ENCODE measurements at places on chromosomes 2 and 18.

DNA sequence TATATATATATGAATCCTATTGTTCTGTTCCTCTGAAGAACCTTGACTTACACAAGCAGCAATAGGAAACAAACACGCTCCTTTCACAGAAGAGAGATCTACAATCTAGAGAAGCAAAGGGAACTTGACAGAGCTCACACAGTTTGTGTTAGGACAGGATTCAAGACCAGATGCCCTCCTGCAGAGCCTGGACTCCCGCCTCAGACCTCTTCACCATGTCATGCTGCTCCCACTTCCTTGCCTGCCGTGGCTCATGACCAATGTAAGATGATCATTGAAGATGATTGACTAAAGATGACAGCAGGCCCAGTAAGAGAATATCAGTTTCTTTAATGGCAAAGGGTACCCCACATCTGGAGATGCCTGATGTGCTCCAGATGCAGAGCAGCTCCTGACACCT lies 111.2 kb upstream of the AGAP1 start:
- DNase-seq, result no peak

- DNase-seq, result no peak
These were observed 36.8 kb downstream of the KCNIP3 start for GRCh38 chr2:95333888-95334338.

DNA sequence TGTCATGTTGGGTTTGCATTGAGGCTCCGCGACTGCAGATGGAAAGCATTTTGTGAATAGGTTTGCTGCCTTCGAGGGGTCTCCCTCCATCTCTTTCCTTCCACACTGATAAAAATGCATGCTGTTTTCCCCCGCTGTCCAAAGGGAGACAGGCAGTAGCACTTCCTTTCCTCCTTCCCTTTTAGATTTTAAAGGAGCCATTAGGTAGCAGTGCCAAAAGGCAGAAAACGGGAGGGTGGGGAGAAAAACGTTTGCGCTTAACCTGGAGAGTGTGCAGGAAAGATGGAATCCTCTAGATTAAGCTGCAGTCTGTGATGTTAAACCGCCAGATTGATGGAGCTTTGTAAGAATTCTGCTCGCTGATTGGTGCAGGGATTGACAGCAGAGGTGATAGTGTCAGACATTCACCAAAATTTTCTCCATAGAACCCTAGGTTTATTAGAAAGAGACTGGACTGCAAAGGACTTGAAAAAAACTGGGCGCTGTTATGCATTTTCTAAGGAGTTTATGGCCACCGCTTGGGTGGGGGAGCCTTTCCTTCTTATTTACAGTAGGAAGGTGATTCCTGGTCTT lies 688 bp downstream of the MAPRE2 start:
- no peak for DNase-seq

GRCh38 chr2:12616456-12617156 lies 100.1 kb upstream of the TRIB2 start:
- no peak for DNase-seq

DNA sequence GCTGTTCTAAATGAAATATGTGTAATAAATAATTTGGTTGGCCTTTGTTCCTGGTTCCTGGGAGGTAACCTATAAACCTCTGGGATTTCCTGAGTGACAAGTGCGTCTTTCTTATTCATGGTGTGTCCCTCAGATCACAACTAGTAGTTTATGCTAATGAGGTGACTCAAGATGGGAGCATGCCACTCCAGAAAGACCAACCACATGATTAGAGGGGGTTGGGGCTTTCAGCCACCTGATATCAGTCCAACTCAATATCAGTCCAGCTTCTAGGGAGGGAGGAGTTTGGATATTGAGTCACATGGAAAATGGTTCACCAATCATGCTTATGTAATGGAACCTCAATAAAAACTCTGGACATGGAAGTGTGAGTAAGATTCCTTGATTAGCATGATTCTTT lies 96.6 kb downstream of the QPCT start:
- no peak for DNase-seq

GRCh38 chr18:80147037-80147417 lies 38.0 kb downstream of the ADNP2 start:
- DNase-seq, result no peak

GRCh38 chr2:26725521-26725820 lies 32.9 kb downstream of the KCNK3 start:
- no peak for DNase-seq

DNA sequence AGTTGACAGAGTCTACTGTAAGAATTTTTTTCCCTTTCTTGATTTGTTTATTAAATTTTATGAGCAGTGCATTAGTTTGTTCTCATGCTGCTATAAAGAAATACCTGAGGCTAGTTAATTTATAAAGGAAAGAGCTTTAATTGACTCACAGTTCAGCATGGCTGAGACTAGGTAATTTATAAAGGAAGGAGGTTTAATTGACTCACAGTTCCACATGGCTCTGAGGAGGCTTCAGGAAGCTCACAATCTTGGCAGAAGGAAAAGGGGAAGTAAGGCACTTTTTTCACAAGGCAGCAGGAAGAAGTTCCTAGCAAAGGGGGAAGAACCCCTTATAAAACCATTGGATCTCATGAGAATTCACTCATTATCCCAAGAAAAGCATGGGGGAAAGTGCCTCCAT lies 191.4 kb upstream of the VRK2 start:
- DNase-seq, result no peak

DNA sequence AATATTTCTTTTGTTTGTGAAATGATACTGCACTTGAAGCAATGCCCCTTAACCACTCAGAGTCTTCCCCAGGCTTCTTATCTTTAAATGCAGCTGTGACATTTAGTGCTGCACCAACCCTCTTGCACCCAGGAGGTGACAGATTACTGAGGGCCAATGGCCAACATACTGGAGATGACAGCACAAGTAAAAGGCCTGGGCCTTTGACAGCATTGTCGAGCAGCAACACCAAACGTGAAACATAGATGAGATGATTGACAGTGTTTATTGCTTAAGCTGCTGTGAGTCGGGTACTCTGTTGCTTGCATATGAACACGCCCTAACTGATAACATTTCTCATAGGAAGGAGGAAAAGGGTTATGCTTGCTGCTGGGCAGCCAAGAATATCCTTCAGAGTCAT lies 80.3 kb downstream of the THNSL2 start:
- no peak for DNase-seq

- DNase-seq, result no peak
These were observed 3.1 kb upstream of the SP5 start for GRCh38 chr2:170711774-170712652.

GRCh38 chr18:30676053-30676480 lies 366.5 kb downstream of the DSC3 start:
- DNase-seq, result no peak

GRCh38 chr2:195613922-195614321 lies 43.1 kb upstream of the SLC39A10 start:
- DNase-seq, result no peak

- DNase-seq, result no peak
These were observed 7.2 kb downstream of the E2F6 start for GRCh38 chr2:11458753-11459152.

DNA sequence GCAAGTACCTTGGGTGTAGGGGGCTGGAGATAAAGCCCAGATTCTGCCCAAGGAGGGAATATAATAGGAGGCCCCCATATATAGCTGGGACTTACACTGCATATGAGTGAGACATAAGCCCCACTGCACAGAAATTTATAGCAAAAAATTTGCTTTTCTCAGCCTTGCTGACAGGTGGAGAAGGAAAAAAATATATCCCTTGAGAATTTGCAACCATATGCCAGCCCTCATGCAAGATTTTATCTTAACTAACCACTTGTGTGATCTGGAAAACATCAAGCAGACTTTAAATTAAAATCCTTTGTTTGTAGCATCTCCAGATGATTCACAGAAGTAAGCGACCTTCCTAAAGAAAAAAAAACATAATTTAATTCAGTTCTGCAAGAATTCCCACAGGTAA lies 288.2 kb downstream of the BCL2 start:
- DNase-seq, result no peak

- DNase-seq, result no peak
These were observed 2035.3 kb upstream of the CELF4 start for GRCh38 chr18:39600894-39601293.

- no peak for DNase-seq
These were observed 44.3 kb downstream of the AGAP1 start for GRCh38 chr2:235538144-235538639.

- no peak for DNase-seq
These were observed 41.4 kb upstream of the RBMS1 start for GRCh38 chr2:160534996-160535395.

- no peak for DNase-seq
These were observed 53.1 kb downstream of the FIGN start for GRCh38 chr2:163682695-163683094.

- DNase-seq, result no peak
These were observed 384.3 kb downstream of the METTL4 start for GRCh38 chr18:2186967-2187366.

DNA sequence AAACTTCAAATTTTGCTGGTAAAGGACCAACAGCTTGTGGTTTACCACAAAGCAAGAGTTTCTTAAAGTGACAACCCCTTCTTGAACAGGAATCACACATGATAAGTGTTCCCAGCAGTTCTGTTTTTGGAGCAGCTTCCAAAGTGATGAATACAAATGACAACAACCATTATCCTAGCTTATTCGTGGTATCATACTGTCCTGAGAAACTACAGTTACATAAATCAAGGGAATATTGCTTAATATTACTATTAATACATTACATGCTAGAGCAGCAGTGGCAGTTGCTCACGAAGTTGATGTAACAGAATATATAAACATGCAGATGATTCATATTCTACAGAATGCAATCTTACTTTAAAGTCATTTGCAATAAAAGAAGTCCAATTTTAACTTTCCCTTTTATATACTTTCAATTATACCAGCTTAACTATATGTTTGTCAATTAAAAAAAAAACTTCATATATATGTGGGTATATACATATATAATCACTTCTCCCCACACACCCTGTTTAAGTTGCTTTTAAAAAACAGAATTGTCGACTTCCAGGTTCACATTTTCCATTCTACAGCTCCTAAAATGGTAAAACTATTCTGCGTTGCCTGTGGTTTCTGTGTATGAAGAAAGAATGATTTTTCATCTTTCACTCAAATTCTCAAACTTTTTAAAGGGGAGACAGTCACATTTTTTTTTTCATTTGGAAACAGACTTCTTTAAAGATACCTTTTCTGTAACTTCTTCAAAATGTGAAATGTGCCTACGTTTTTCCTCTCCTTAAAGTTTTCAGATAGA lies 713.6 kb downstream of the TDRD15 start:
- DNase-seq, result no peak

- no peak for DNase-seq
These were observed 28.5 kb downstream of the MAL start for GRCh38 chr2:95054016-95054415.

GRCh38 chr2:136111711-136112110 lies 6.2 kb downstream of the CXCR4 start:
- DNase-seq, result no peak

DNA sequence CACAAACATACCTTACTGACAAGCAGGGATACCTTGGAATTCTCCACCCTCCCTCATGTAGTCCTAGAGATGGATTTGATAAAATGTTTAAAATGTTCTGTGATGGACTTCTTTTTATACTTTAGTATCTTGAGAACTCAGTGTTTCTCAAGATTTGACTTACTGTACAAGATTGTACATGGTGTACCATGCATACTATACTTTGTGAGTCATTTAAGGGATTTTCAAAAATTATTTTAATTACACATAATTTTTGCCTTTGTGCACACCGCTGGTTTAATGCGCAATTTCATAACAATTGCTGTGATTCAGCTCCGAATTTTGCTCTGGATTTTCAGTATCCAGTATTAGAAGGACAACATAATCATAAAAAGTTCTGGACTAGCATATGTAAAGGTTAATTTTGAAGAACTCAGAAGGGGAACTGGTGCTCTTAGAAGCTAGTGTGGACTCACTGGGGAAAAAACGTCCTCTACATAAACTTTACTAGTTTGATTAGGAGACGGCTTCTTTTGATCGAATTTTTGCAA lies 78.6 kb upstream of the ACSL3 start:
- no peak for DNase-seq

GRCh38 chr2:231929961-231930592 lies 3.9 kb upstream of the NPPC start:
- no peak for DNase-seq

- DNase-seq, result no peak
These were observed 91.2 kb upstream of the SESTD1 start for GRCh38 chr2:179355881-179356280.

Measured in NCI-H2081 (cell line).